ENCODE measurements at places on chromosomes 2 and 18.

DNA sequence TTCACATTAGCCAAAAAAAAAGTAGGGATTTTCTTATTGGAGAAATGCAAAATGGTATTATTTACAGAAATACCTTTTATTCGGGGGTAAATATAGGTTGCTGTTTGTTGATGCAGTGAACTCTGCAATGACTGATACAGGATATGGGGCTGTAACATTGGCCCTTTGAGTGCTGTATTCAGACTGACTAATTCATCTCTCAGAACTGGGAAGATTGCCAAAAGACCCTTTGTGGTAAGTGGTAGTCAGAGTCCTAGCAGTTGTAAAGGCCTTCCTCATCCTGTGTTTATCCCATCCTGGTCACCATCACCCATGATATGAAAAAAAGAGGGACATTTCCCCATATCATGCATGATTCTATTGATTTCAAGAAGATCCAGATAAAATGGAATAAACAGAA is 14.0 kb upstream of the DCC start:
- DNase-seq, result no peak

- DNase-seq, result no peak
Measured at GRCh38 chr18:11146238-11146946, 3.0 kb downstream of the PIEZO2 start.

- peak; percentile 37 for DNase-seq
Measured at GRCh38 chr2:84906900-84907714, 1.7 kb downstream of the TMSB10 start.

GRCh38 chr2:226660526-226660925 is 139.1 kb downstream of the IRS1 start:
- DNase-seq, result no peak

GRCh38 chr2:170434900-170435621 is 257.1 kb downstream of the MYO3B start:
- no peak for DNase-seq

DNA sequence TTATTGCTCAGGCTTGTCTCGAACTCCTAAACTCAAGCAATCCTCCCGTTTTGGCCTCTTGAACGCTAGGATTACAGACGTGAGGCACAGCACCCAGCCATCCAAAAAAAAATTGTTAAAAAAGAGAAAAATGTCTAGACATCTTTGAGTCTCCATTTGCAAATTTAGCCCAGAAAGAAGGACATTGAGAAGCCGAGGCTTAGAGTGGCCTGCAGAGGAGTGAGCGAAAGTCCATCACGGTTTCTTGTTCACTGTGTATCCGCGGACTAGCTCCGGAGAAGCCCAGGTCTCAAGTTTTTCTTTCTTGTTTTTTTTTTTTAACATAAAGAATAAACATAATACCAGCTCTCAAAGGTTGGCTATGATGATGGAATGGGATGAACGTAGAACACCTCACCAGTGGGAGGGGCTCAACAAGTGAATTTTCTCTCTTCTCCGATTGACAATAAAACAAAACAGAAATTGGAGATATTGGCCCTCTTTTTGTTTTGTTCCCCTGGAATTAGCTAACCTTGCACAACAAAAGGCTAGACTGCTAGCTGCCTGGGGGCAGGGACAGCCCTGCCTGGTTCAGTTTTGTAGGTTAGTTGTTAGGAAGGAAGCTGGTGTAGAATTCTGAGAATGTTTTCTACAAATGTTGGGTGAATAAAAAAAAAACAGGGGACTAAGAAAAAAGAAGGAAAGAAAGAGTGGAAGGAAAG is 163.4 kb downstream of the MYCN start:
- DNase-seq, result no peak

GRCh38 chr2:144239306-144239705 is 280.6 kb downstream of the ZEB2 start:
- no peak for DNase-seq

- no peak for DNase-seq
Measured at GRCh38 chr2:21642647-21643046, 518.9 kb downstream of the TDRD15 start.

DNA sequence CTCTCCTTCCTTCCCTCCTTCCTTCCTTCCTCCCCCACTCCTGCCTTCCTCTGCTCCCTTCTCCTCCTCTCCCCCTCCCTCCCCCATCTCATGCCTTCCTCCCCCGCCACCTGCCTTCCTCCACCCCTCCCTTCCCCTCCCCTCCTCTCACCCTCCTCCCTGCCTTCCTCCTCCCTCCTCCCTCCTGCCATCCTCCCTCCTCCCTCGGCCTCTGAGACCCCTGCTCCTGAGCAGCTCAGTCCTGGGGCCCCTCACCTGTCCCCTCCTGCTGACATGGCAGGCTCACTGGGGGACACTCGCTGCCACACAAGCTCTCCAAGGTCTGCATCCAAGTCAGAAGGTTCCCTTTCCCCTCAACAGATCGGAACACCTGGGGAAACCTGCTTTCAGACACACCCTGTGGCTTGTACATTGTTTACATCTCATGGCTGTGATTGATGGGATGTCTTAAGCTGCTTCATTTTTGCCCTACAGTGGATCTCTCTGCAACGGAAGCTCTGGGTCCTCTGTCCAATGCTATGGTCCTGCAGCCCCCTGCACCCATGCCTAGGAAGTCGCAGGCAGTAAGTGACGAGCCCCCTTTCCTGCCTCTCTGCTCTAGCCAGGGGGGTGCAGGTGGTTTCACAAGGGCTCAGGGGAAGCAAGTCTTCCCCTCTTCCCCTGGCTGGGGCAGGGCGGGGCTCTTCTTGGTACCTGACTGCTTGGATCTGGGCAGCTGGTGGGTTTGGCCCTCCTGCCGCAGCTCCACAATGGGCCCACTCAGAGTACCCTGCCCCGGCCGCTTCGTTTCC is 22.9 kb downstream of the ITGB1BP1 start:
- DNase-seq, result no peak

Data from effector memory CD4-positive, alpha-beta T cell (primary cell).